ENCODE measurements at places on chromosomes 1 and 21.

- no peaks in the 10 kb centered on the region for H3K27me3 ChIP-seq
- H3K36me3 ChIP-seq, result no peaks in the 10 kb centered on the region
- no peak overlapping the region for H3K4me3 ChIP-seq
Measured at GRCh38 chr1:216456682-216457081, 33.4 kb upstream of the USH2A start.

- H3K4me1 ChIP-seq, result peaks cover 57% of the 10 kb centered on the region
- no peak for DNase-seq
- no peak overlapping the region for H3K27ac ChIP-seq
- H3K27me3 ChIP-seq, result peaks cover 4% of the 10 kb centered on the region
- no peak overlapping the region for H3K4me3 ChIP-seq
Measured at GRCh38 chr1:54255026-54255702, 55.2 kb downstream of the MRPL37 start.

GRCh38 chr1:198361237-198361767 lies 179.2 kb downstream of the ATP6V1G3 start:
- DNase-seq, result no peak
- H3K27me3 ChIP-seq, result peaks cover 5% of the 10 kb centered on the region
- no peak overlapping the region for H3K4me3 ChIP-seq
- no peaks in the 10 kb centered on the region for H3K4me1 ChIP-seq

GRCh38 chr1:224245188-224245587 lies 62.1 kb downstream of the DEGS1 start:
- peaks cover 21% of the 10 kb centered on the region for H3K36me3 ChIP-seq
- no peaks in the 10 kb centered on the region for H3K27me3 ChIP-seq
- H3K4me1 ChIP-seq, result peaks cover 4% of the 10 kb centered on the region
- DNase-seq, result no peak
- H3K4me3 ChIP-seq, result no peak overlapping the region

GRCh38 chr1:37994886-37995566 lies 5.2 kb upstream of the SF3A3 start:
- H3K4me3 ChIP-seq, result peak overlapping the region; percentile 81
- H3K4me1 ChIP-seq, result peaks cover 53% of the 10 kb centered on the region
- H3K36me3 ChIP-seq, result peaks cover 15% of the 10 kb centered on the region
- no peak for DNase-seq
- peak overlapping the region; percentile 82 for H3K27ac ChIP-seq

DNA sequence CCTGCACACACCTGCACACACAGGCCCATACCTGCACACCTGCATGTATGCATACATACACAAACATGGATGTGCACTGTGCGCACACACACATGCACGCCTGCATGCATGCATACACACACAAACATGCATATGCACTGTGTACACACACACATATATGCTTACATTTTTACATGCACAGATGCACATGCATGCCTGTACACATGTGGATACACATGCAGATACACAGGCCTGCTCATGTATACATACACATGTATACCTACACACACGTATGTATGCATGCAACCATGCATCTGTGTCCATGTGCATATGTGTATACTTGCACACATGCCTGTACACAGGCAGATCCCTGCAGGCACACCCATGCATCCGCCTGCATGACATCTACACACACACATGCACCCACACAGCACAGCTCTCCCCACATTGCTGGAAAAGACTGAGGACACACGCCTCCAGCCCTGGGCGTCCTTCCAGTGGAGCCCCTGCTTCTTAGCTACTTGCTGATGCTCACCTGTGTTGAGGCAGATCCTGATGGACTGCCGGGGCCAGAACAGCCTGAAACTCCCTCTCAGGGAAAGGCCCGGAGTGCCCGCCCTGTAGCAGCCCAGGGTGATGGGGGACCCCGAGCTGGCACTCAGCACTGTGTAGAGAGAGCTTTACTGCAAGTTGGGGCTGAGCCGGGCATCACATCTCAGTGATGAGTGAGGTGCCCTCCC lies 28.6 kb downstream of the KRTAP10-1 start:
- H3K27me3 ChIP-seq, result no peaks in the 10 kb centered on the region
- no peaks in the 10 kb centered on the region for H3K4me1 ChIP-seq
- H3K27ac ChIP-seq, result no peak overlapping the region
- DNase-seq, result no peak

GRCh38 chr1:228034954-228035837 lies 28.4 kb downstream of the WNT3A start:
- no peak overlapping the region for H3K4me3 ChIP-seq
- peaks cover 8% of the 10 kb centered on the region for H3K27me3 ChIP-seq
- H3K36me3 ChIP-seq, result no peaks in the 10 kb centered on the region
- H3K27ac ChIP-seq, result no peak overlapping the region
- DNase-seq, result no peak

GRCh38 chr1:56146449-56146848 lies 432.9 kb downstream of the PLPP3 start:
- no peaks in the 10 kb centered on the region for H3K36me3 ChIP-seq
- H3K4me3 ChIP-seq, result no peak overlapping the region
- no peak overlapping the region for H3K27ac ChIP-seq
- no peak for DNase-seq

DNA sequence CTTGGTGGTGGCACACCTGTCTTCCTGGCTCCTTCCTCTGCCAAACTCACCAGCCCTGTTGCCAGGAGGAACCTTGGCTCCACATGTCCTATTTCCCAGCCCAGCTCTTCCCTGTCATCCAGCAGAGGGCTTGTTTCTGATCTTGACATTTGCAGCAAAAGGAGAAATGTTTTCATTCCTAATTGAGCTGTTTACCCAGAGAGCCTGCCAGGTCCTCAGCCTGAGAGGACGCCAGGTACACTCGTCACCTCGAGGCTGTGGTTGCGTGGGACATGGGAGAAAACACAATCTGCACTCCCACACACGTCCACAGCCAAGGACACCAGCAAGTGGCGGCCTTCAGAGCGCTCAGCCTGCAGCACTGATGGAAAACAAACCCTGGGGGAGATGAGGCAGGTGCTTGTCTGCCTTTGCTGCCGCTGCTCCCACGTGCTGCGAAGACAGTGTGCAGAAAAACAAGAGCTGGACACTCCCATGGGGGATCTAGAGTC lies 132.8 kb upstream of the CD34 start:
- H3K4me1 ChIP-seq, result no peaks in the 10 kb centered on the region
- no peaks in the 10 kb centered on the region for H3K36me3 ChIP-seq
- peaks cover 2% of the 10 kb centered on the region for H3K27me3 ChIP-seq
- DNase-seq, result no peak
- H3K4me3 ChIP-seq, result no peak overlapping the region

GRCh38 chr1:116306102-116306501 lies 66.9 kb upstream of the ATP1A1 start:
- H3K27ac ChIP-seq, result no peak overlapping the region
- H3K4me3 ChIP-seq, result no peak overlapping the region
- no peaks in the 10 kb centered on the region for H3K27me3 ChIP-seq
- no peak for DNase-seq
- H3K4me1 ChIP-seq, result no peaks in the 10 kb centered on the region

DNA sequence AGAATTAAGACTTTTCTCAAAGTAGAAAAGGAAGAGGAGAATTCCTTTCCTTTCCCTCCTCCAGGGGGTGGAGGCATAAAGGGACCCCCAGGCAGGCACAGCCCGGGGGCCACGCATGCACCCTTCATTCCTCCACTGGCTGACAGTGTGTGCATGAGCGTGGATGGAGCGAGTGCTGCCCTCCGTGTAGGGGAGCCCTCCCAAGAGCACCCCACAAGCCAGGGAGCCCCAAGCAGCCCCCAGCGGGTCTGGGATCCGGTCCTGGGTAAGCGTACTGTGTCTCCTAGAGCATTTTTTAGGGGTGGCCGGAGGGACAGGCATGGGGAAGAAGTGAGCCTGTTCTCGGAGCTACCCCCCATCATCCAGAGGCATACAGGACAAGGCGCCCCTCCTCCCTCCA lies 120.5 kb downstream of the SIK1 start:
- no peak for DNase-seq
- no peak overlapping the region for H3K27ac ChIP-seq
- no peaks in the 10 kb centered on the region for H3K27me3 ChIP-seq

DNA sequence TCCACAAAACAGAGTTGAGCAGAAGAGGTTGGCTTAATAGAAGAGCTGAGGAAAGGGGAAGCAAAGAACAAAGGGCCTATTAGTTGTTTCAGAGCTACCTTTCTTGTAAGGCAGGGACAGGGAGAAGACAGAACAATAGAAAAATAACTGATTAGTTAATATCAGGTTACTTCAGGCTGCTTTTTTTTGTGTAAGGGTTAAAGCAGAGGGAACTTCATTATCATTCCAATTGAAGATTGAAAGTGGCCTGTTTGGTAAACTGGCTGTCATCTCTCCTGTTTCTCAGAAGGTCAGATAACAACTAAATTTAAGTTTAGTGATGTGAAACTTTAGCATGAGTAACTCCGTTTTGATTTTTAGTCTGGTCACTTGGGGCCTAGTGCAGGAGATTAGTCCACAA lies 22.3 kb downstream of the CDC42 start:
- H3K4me1 ChIP-seq, result peaks cover 94% of the 10 kb centered on the region
- H3K4me3 ChIP-seq, result peak overlapping the region; percentile 78
- peak overlapping the region; percentile 18 for H3K27ac ChIP-seq
- H3K27me3 ChIP-seq, result peaks cover 3% of the 10 kb centered on the region
- DNase-seq, result no peak

GRCh38 chr1:1573843-1574720 lies 581 bp downstream of the SSU72 start:
- peak; percentile 86 for DNase-seq
- peaks cover 16% of the 10 kb centered on the region for H3K27me3 ChIP-seq
- H3K36me3 ChIP-seq, result peaks cover 5% of the 10 kb centered on the region

GRCh38 chr1:13801655-13802486 lies 101.9 kb downstream of the PRDM2 start:
- no peak for DNase-seq
- no peak overlapping the region for H3K4me3 ChIP-seq
- H3K27me3 ChIP-seq, result no peaks in the 10 kb centered on the region
- peaks cover 3% of the 10 kb centered on the region for H3K36me3 ChIP-seq

DNA sequence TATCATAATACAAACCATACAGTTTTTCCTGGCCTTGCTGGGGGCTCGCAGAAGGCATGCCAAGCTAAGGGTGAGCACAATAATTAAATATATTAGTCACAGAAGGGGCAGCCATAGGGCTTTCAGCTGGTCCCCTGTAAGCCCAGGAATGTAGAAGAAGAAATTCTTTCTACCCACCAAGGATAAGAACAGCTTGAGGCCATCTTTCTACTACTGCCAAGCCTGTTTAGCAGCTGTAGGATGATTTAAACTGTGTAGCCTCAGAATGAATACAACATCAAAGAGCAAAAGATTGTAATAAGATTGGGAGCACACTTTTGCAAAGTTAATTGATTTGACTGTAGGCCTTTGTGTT lies 171.5 kb downstream of the LRRC7 start:
- H3K4me3 ChIP-seq, result no peak overlapping the region
- no peaks in the 10 kb centered on the region for H3K27me3 ChIP-seq
- H3K27ac ChIP-seq, result no peak overlapping the region
- no peak for DNase-seq

DNA sequence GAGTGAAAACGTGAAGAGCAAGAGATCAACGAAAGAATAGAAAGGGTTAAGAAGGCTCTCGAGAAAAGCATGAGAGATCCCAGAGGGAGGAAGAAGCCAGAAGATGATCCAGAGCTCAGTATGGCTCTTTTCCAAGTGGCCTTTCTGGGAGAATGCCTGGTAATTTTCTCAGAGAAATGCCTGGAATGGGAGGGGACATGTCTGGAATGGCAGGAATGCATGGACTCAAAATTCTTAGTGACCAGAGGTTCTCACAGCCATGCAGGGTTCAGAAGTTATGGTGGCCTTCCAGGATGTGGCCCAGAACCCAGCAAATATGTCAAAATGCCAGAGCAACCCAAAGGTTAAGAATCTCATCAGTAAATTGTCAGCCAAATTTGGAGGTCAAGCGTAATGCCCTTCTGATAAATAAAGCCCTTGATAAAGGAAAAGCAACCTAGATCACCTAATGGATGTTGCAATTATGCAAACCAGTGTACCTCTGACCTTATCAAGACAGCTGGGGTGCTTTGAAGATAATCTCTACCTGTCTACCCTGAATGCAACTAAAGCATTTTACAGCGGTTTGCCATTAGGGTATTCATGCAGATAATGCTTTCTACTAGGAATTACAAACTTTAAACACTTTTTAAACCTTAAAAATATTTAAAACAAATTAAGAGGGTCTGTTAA lies 53.1 kb downstream of the NBPF6 start:
- H3K27me3 ChIP-seq, result peaks cover 3% of the 10 kb centered on the region
- H3K36me3 ChIP-seq, result no peaks in the 10 kb centered on the region
- H3K4me1 ChIP-seq, result no peaks in the 10 kb centered on the region
- H3K27ac ChIP-seq, result no peak overlapping the region

DNA sequence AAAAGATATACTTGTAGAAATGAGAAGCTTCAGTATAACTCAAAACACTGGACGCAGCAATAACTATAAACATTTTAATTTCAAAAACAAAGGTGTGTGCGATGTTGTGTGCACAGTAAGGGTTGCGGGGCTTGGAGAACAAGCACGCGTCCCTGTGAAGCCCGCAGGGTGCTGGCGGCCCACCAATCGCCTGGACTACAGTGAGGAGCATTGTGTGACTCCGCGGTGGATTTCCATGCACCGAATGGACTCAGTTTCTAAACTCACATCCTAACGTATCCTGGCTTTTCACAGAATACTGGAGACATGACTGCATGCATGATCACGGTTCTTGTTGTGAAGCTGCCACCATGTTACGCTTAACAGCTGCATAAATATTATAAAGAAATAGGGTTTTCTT lies 33.0 kb downstream of the NTPCR start:
- no peaks in the 10 kb centered on the region for H3K36me3 ChIP-seq
- no peak overlapping the region for H3K27ac ChIP-seq
- H3K27me3 ChIP-seq, result no peaks in the 10 kb centered on the region
- H3K4me1 ChIP-seq, result peaks cover under 1% of the 10 kb centered on the region

DNA sequence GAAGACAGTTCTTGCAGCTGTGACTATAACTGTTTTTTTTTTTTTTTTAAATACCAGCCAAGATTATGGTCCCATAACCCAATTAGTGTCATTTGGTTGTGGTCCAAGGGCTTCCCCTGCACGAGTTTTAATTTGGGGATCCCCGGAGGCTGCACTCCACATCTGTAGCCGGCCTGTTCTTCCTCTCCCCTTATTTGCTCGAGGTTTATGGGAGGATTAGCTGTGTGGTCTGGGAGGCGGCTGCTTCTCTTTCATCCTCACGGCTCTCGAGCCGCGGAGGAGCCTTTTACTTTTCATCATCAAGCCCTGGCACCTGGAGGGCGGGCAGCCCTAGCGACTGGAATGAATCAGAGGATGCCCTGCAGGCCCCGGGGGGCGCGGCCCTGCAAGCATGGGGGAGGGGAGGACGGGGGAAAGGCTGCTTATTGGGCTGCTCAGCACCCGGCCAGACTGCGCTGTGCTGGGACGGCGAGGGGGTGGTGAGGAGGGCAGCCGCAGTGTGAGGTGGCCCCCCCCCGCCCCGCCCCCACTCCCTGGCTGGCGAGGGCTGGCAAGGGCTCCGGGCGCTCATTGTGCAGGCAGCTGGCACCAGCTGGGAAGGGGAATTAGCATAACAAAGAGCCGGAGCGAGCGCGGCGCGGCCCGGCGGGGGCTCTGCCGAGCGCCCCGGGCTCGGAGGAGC lies 18.5 kb downstream of the SERTAD4 start:
- H3K4me3 ChIP-seq, result peak overlapping the region; percentile 60
- DNase-seq, result no peak
- H3K36me3 ChIP-seq, result peaks cover 4% of the 10 kb centered on the region
- peaks cover 7% of the 10 kb centered on the region for H3K4me1 ChIP-seq
- H3K27ac ChIP-seq, result no peak overlapping the region

- H3K27ac ChIP-seq, result no peak overlapping the region
- no peaks in the 10 kb centered on the region for H3K4me1 ChIP-seq
- H3K36me3 ChIP-seq, result no peaks in the 10 kb centered on the region
Measured at GRCh38 chr21:33761441-33762036, 119.2 kb downstream of the ITSN1 start.

- peaks cover 57% of the 10 kb centered on the region for H3K36me3 ChIP-seq
- no peak overlapping the region for H3K4me3 ChIP-seq
- no peak for DNase-seq
- no peaks in the 10 kb centered on the region for H3K4me1 ChIP-seq
Measured at GRCh38 chr1:206441336-206441967, 28.8 kb upstream of the IKBKE start.
